ENCODE measurements at places on chromosomes 12 and 14. TPM values are rescaled to one million over a fixed set of nuclear protein-coding genes. Genes with fewer than 3 reads are reported as not detected.
A peak's percentile ranks its signal among the peaks of the same experiment; 100 is the strongest.

DNA sequence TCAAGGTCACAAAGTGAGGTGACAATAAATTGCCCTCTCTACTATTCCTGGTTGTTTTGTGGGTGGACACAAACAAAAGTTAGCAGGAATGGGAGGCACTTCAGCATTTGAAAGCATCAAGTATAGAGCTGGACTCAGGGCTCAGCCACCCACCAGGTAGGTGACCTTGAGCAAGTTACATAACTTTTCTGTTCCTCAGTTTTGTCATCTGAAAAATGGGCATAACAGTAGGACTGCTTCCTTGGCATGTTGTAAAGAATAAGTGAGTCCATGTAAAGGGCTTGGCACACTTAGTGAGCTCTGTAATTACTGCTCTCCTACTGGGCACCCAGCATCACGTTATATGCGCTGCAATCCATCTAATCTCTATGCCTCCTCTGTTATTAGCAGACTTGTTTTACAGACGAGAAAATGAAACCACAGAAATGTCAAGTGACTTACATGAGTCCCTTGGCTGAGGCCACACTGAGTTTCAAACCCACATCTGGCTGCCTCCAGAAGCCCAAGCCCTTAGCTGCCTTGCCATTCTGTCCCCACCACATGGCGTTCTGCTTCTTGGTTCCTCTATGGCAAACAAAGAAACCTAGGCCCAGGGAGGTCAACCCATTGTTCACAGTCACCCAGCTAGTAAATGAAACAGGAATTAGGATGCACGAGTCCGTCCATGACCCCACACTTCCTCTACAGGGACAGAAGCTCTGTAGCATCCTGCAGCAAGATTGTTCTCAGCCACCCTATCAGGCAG is 63.2 kb upstream of the SLC24A4 start:
- no peak for DNase-seq

LRIG3 gene
- 4.5 TPM for total RNA-seq

GRCh38 chr14:50837271-50837670 is 6.3 kb upstream of the NIN start:
- no peak for DNase-seq

CLEC4E gene
- 0.19 TPM for total RNA-seq

DNA sequence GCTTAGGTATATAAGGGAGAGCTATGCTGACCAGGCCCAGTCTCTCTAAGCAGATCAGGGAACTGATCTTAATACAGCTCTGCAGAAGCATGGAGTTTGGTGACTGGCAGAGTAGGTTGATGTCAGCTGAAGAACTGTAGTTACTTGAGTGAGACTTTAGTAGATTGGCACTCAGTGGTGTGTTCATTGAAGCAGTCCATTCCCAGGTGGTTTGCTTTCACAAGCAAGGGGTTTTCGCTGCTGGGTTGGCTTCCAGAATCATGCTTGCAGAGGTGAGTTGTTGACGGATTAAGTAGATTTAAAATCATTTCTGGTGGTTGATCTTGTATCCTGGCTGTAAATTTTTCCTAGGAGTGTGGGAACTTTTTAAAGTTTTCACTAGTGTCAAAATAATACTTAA is 6.5 kb upstream of the DHRS7 start:
- no peak for DNase-seq

DNA sequence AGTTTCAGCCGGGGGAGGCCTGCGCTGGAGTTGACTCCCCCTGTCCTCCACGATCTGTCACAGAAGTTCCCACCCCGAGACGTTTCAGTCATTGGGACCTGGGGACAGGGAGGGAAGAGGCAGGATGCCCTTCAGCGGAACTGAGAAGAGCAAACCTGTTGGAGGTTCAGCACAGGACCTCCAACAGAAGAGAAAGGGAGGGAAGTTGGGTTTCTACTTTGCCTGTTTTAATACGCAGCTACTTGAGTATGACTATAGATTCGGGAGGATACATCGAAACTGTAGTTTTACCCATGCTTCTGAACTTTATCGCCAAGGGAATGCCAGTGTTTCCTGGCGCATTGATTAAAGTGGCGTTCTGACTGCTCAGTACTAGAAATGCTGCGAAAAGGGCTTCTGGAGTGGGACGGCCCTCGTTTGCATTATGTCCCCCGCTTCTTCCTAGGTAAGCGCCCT is 2.3 kb upstream of the DUSP6 start:
- no peak for DNase-seq

- no peak for DNase-seq
These were observed 16.0 kb upstream of the RIC8B start for GRCh38 chr12:106758349-106759110.

DNA sequence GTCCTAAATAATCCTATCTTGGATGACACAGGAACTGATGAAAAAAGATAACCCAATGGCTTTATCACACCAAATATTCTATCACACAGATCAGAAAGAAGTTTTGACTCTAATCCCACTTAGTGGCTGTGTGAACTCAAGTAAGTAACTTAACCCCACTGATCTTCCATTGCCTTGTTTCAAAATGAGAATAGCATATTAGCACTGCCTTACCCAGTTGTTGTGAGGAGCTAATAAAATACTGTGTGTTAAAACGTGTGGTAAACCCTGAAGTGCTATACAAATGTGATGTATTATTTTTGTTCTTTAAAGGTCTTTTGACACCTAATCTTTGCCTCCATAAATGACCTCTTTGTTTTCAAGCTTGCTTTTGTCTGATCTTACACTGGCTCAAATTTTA is 60.9 kb upstream of the ARID2 start:
- no peak for DNase-seq

DNA sequence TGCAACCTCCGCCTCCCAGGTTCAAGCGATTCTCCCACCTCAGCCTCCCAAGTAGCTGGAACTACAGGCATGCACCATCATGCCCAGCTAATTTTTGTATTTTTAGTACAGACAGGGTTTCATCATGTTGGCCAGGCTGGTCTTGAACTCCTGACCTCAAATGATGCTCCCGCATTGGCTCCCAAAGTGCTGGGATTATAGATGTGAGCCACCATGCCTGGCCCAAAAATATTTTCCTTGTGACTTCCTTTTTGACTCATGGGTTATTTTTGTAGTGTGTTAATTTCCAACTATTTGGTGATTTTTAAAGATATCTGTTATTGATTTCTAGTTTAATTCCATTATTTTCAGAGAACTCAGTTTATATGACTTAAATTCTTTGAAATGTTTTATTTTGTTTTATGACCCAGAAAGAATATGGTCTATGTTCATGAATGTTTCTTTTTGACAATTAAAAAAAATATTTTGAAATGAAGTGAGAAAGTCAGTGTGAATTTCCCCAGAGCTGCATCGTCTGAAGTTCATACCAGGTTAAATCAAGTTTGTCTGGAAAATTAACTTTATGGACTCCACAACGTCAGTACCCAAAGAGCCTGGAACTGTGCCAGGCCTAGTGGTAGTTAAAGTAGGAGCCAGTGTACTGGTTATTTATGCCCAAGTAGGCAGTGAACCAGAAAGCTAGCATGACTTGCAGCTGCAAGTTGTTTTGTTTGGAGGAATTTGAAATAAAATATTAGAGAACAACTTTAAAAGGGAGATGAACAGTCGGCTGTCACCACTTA is 2.8 kb upstream of the CDKL1 start:
- no peak for DNase-seq

GRCh38 chr14:105049753-105050550 is 15.3 kb downstream of the GPR132 start:
- DNase-seq: no peak

PLEKHD1 gene
- 0.14 TPM for total RNA-seq

DNA sequence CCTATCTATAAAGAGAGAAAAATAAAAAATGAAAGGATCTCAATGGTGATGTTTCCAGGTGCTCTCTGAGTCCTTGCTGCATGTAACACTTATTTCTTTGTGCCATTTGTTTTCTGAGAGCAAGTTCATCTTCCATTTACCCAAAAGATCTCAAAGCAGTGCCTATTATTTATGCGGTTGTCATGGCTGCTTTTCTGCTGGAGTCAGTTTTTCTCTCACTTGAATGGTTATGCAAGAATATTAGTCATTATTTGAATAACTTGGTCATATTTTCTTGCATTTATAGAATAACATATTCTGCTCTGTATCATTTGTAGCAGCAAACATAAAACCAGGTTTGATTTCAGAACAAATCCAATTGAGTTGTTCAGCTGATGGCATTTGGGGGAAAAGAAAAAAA is 141.8 kb upstream of the G2E3 start:
- DNase-seq: no peak

DNA sequence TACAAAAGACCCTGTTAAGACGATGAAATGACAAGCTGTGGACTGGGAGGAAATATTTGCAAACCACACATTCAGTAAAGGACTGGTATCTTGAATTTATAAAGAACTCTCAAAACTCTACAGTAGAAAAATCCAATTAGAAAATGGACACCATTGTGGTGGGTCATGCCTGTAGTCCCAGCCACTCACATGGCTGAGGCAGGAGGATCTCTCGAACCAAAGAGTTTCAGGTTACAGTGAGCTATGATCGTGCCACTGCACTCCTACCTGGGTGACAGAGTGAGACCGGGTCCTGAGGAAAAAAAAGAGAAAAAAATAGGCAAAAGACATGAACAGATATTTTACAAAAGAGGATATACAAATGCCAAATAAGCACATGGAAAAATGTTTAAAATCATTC is 41.9 kb downstream of the TTC6 start:
- no peak for DNase-seq

PPFIBP1 gene
- 258 TPM for total RNA-seq

DNA sequence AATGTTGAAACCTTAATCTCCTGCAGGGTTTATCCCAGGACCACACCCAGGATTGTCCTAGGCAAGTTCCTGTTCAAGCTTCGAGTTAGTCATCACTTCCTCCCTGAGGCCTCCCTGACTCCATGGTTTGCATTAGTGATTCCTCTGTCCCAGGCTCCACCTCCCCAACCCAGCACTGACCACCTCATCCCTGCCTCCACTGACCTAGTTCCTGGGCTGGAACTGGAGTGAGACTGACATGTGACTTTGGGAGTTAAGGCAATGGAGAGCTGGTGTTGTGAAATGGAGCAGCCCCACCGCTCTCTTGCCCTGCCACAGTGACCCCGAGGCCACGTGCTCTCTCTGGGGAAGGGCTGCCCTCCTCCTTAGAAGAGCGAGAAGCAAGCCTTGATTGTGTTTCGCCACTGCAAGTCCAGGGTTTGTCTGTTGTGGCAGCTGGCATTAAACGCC is 15.8 kb upstream of the DTX1 start:
- DNase-seq: peak; percentile 75

ITGB7 gene
- 1.1 TPM for total RNA-seq

GRCh38 chr14:24246765-24247212 is 4.4 kb upstream of the TINF2 start:
- DNase-seq: no peak

SIVA1 gene
- 55.6 TPM for total RNA-seq

GARIN6 gene
- total RNA-seq: not detected

GRCh38 chr12:17215759-17216570 is 610.0 kb upstream of the LMO3 start:
- DNase-seq: no peak

TAS2R30 gene
- total RNA-seq: 0.44 TPM

DLGAP5 gene
- total RNA-seq: 0.14 TPM

AQP6 gene
- not detected for total RNA-seq

- DNase-seq: no peak
These were observed 600 bp downstream of the SYT10 start for GRCh38 chr12:33438851-33439586.

DNA sequence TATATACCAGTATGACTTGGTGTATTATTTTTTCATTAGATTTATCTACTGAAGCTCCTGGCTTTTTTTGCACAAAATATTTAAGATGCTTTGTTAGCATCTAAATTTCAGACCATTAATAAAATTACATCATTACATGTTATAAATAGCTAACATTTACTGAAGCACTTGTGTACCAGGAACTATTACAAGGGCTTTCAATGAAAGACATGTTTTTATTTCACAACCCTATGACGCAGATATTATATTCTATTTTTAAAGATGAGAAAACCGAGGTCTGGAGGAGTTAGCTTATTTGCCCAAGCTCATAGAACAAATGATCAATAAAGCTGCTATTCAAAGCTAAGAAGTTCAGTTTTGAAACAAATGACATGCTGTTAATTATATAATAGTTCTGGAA is 420.4 kb upstream of the DCN start:
- DNase-seq: no peak

SLIRP gene
- 204 TPM for total RNA-seq

DNA sequence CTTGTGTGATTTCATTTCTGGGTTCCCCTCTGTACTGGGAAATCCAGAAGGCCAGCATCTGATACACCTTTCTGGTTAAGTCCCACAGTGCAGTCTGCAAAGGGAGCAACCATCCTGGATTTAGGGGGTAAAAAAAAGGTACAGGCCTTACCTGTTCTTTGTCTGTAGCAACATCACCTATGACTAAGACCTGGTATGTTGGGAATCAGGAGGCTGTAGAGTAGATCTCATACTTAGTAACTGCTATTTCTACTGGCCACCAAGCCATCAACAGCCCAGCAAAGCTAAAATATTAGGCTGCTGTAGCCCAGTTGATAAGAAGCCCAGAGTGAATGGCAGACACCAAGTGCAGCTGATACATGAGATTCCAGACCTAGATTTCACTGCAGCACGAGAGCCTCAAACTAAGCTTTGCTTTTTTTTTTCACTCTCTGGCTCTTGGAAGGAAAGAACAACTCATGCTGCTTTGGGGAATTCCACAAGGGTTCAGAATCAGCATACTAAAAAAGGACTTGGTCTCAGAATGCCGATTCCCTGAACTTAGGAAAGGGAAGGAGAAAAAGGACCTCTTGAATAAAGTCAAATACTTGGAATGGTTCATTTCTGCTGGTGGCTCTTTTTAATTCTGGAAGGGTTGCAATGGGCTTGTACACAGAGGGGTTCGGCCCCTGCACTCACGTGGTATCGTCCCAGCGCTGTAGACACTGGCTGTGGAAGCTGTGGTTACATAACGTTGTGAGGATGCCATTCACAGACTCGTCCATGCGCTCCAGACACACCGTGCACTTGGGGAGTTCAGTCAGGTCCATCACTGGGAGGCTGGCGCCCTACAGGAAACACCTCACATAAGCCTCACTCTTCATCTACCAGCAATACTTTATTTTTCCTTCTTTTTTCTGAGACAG is 20.5 kb downstream of the BRAP start:
- no peak for DNase-seq

GRCh38 chr14:100346306-100347091 is 23.4 kb downstream of the SLC25A47 start:
- no peak for DNase-seq

RDH12 gene
- total RNA-seq: not detected

CLEC7A gene
- total RNA-seq: 1.3 TPM

GRCh38 chr12:104234926-104235499 is 19.4 kb downstream of the TXNRD1 start:
- DNase-seq: no peak

GRCh38 chr12:54378796-54379397 is 5.6 kb downstream of the ZNF385A start:
- peak; percentile 81 for DNase-seq

PTPRB gene
- 38.7 TPM for total RNA-seq

GRCh38 chr14:30928462-30928861 is 54.1 kb downstream of the COCH start:
- no peak for DNase-seq

Measured in left ventricle myocardium inferior (tissue), 1 donor.